ENCODE measurements at places on chromosomes 13 and 19.

DNA sequence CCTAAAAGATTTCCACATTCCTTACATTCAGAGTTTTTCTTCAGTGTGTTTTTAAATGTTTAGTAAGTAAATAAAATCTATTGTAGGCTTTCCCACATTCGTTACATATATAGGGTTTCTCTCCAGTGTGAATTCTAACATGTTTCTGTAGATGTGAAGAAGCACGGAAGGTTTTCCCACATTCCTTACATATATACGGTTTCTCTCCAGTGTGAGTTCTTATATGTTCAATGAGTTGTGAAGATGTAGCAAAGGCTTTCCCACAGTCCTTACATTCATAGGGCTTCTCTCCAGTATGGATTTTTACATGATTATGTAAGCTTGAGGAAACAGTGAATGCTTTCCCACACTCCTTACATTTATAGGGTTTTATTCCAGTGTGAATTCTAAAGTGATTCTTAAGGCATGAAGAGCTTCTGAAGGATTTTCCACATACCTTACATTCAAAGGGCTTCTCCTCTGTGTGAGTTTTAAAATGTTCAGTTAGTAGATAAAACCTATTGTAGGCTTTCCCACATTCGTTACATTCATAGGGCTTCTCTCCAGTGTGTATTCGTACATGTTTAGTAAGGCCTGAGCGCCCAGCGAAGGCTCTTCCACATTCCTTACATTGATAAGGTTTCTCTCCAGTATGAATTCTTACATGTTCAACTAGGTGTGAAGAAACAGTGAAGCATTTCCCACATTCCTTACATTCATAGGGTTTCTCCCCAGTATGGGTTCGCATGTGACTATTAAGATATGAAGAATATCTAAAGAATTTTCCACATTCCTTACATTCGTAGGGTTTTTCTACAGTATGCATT, 18.2 kb downstream of the ZNF121 start:
- DNase-seq, result peak; percentile 64

DNA sequence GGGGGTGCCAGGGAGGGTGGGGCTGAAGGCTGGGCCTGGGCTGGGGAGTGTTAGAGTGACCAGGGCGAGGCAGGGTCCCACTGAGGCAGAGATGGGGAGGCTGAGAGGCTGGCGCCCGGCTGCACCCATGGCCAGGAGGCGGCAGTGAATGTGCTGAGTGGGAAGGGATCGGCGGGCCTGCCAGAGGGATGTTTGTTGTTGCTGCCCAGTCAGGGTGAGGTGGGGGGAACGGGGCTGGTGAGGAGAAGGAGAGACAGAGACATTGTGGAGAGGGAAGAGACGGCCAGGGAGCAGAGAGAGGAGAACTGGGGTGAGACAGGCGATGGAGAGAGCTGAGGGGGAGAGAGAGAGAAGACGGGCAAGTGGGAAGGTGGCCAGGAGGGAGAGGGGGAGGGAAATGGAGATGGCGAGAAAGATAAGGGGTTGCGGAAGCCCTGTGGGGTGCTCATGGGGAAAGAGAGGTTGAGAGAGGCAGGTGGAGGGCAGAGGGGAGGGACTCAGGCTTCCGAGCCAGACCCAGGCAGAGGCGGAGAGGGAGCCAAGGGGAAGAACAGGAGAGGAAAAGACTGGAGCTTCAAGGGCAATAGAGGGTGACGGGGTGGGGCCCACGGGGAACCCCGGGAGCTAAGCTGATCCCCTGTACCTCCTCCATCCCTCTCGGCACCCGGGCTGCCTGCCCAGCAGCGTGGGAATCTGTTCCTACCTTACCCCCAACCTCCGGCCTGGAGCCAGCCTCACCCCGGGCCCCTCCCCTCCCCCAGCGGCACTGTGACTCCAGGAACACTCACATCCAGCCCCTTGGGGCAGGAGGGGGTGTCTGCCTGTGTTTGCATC, 690 bp upstream of the B3GNT8 start:
- peak; percentile 68 for DNase-seq

GRCh38 chr13:97278435-97279411, 56.6 kb downstream of the MBNL2 start:
- DNase-seq, result no peak

- DNase-seq, result peak; percentile 98
Observed at GRCh38 chr19:6065685-6066374, 44.5 kb downstream of the RFX2 start.

GRCh38 chr19:5686326-5686646, 3.8 kb upstream of the RPL36 start:
- no peak for DNase-seq

DNA sequence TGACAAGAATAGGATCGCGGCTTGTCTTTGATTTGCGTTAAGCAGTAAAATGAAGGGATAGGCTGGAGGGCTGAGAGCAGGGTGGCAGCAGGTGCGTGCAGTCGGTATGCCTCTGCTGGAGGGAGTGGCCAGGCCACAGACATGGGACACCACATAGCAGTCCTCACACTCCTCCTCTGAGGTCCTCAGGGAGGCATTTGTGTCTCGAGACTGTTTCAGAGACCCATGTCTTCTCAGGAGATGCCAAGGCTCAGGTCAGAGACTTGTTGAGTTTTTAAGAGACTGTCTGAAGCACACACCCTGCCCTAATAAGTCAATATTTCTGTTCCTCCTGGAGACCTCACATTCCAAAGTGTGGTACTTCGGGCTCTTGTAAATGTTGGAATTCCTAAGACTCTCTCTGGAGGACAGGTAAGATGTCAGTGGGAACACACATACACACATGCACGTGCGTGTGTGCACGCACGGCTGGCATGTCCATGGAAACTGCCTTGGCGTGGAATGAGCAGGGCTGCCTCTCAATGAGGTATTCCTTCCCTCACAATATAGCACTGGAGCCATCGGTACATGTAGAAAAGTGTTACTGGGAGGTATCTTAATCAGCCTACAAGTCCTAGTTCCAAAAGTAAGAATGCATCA, 46.4 kb downstream of the COL4A2 start:
- no peak for DNase-seq

DNA sequence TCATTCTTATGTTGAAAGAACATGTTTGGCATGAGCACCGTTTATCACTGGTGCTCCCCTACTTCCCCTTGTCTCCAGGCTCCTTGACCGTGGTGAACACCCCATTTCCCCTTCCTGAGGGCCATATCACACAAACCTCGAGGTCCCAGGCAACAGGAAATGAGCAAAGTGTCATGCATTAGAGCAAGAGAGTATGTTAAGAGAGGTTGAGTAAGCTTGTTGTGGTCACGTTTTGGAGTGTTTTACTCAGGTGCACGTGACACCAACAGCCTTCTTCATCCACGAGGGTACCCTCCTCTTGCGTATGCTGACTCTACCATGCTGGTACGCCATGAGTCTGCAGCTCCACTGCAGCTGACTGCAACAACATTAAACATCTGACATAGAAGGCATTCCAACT, 482.2 kb upstream of the NBEA start:
- DNase-seq, result no peak

GRCh38 chr19:16922592-16922934, 33.8 kb downstream of the F2RL3 start:
- no peak for DNase-seq

DNA sequence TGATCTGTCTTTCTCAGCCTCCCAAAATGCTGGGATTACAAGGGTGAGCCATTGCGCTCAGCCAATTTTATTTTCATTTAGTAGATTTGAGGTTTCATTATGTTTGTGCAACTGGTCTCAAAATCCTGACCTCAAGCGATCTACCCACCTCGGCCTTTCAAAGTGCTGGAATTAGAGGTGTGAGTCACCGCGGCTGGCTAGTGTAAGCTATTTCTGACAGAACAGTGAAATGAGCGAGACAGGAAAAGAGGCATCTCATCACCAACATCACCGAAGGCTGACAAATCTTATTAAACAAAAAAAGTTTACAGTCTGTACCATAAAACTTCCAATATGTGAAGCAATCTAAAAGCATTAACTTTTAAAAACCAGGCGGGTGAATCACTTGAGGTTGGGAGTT, 12.2 kb upstream of the ZNF888 start:
- peak; percentile 62 for DNase-seq

DNA sequence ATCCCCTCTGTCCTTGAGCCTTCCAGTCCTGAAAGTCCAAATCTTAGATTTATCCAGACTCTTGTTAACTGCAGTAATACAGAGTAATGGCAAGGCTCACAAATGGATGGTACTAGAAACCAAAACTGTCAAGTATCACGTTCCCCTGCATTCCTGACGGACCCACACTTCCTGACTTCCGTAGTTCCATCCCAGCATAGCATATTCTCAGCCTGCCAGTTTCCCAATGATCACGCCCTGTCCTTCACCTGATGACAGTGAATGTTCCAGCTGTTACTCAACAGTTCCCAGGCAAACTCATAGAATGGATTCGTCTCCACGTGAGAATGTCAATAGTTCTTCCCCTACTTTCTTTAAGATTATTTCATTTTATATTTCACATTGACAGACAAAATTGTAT, 33.6 kb downstream of the SLC7A1 start:
- DNase-seq, result no peak

DNA sequence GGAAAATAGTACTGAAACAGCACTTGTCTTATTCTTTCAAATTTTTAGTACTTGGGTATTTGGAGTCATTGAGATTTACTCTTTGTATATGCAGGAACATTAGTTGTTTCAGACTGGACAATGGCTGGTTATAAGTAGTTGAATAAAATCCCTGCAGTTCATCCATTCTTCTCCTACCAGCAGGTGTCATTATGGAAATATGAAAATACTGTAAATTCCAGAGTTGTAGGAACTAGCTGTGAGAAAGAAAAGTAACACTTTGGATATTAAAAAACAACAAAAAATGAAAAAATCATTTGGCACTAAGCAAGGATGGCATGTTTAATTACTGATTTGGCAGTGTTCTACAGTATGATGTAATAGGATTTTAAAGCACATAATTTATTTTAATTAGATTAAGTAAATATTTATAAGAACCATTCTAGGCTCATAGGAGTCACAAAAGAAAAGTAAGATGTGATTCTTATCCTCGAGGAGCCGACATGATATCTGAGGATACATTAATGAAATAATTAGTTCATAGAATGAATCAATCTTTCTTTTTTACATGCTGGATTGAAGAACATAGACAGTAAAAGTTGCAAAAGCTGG, 155.3 kb downstream of the KCNRG start:
- no peak for DNase-seq

DNA sequence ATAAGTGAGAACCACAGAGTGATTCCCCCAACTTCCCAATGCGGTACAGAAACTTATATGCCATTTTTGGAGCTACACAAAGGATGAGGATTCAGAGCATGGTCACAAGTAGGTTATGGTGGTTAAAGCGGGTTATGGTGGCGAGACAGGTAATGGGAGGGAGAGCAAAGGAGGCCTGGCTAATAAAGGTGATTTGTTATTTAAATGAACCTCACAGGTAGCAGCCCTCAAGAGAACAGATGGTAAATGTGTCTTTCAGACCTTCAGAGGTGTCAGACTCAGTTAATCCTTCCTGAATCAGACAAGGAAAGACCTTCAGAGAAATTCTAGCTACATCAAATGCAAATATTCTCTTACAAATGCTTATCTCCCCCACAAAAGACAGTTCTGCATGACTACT, 1971.4 kb downstream of the OLFM4 start:
- no peak for DNase-seq

DNA sequence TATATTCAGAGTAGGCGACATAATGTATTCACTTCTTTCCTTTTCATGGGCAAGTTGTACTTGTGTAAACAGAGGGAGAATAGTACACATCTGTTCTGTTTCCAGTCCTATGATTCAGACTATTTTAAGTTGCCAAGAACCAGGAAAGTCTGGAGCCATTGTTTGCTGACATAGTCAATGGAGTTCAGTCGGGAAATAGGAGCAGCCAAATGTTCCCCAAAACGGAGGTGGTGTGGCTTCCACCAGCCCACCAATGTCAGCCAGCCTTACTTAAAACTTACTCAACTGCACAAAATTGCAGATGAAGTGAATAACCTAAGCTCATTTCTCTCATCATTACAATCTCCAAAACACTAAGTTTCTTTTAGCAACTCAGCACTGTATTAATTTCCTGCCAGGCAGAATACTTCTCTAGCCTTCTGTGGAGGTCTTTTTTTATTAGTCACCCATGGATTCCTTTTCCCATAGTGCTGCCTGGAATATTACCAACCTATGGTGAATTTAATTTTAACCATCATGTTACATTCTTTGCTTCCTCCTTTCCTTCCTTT, 22.3 kb upstream of the CSNK1A1L start:
- no peak for DNase-seq

- DNase-seq, result no peak
Observed at GRCh38 chr19:16585094-16585801, 13.0 kb upstream of the SLC35E1 start.

DNA sequence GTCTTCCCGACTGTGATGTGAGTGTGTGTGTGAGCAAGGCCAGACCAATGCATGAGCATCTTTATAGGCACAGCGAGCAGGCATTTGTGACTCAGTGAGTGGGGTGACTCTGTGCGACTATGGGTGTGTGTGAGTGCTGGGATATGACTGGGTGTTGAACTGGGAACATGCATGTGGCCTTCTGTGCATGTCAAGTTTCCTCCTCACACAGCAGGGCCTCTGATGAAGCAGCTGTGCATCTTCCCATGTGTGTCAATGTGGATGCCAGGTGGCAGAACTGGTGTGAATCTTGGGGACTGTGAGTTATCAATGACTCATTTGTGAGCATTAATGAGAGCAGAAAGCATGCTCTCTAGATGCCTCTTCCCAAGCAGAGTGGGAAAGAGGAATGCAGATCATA, 12.1 kb upstream of the LGALS14 start:
- no peak for DNase-seq

GRCh38 chr13:21905486-21905885, 234.6 kb downstream of the FGF9 start:
- no peak for DNase-seq

GRCh38 chr13:44146138-44146537, 227.5 kb upstream of the SERP2 start:
- DNase-seq, result no peak

DNA sequence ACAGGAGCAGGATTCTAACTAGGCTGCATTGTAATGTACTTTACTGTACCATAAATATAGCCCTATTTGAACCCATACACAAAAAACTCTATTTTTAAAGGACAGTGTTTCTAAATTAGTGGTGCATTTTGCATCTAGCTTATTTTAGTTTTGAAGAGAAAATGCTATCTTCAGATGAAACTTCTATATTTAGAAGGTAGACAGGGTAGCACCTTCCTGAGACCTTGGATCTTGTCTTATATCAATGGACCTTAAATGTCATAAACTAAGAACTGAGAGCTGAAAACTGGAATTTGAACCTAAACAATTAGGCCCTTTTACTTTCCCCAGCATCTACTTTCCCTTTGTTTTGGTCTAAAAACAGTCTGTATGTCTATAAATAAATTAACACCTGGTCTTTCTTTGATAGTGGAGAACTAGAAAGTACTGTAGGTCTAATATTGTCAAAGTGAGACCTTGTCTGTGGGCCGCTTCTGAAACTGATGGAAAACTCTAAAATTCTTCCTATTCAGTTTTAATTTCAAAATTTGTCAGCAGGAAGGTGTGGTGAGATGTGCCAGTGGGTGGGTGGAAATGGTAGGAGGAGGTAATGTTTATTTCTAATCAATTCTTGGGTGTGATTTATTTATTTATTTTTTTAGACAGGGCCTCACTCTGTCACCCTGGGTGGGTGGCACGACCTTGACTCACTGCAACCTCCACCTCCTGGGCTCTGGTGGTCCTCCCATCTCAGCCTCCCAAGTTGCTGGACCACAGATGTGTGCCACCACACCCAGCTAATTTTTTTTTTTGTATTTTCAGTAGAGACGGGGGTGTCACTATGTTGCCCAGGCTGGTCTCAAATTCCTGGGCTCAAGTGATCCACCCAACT, 10.1 kb downstream of the COG3 start:
- no peak for DNase-seq

- no peak for DNase-seq
Observed at GRCh38 chr13:42114912-42115311, 66.5 kb downstream of the DGKH start.
